ENCODE measurements at places on chromosomes 16 and 17.

GRCh38 chr17:46832945-46833839, 14.7 kb upstream of the WNT3 start:
- no peak for DNase-seq

GRCh38 chr16:88023786-88024185, 72.6 kb downstream of the BANP start:
- no peak for DNase-seq

GRCh38 chr17:77445760-77446532, 305.2 kb downstream of the SEC14L1 start:
- no peak for DNase-seq

DNA sequence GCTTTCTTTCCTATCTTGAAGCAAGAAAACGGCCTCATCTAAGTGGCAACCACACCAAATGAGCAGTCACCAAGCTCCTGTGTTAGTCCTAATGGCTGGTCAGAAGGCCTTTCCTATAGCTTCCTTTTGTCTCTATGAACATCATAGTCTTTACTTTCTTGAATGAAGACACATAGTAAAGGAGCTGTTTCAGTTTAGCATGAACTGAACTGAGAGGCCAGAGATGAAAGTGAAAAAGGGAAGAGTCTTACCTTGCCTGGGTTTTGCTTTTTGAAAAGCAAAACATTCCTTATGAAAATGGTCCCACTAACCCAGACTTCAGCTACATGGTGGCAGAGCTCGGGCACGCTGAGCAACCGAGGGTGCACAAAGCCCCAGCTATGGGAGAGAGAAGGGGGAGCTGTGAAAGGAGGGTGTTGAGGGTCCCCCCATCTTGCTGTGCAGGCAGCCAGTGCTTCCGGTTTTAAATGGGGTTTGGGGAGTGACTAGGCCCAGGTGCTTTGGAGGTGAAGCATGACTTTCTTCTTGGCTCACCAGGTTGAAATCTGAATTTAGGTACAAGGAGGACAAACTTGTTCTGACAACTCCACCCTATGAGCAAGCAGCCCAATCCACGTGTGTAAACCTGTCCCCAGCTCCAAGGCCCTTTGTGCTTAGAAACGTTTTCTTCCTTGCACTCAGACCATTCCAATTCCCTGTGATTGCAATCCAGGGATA, 9.1 kb upstream of the PSMC3IP start:
- DNase-seq = no peak

DNA sequence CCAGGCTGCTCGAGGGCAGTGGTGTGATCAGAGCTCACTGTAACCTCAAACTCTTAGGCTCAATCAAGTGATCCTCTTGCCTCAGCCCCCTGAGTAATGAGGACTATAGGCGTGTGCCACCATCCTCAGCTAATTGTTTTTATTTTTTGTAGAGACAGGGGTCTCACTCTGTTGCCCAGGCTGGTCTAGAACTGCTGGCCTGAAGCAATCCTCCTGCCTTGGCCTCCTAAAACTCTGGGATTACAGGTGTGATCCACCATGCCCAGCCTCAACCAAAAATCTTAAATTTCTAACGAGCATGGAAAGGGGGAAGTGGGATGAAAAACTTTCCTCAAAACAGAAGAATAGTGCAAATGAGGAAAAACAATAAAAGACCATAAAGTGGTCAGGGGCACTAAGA, 92.8 kb downstream of the CDC27 start:
- no peak for DNase-seq

DNA sequence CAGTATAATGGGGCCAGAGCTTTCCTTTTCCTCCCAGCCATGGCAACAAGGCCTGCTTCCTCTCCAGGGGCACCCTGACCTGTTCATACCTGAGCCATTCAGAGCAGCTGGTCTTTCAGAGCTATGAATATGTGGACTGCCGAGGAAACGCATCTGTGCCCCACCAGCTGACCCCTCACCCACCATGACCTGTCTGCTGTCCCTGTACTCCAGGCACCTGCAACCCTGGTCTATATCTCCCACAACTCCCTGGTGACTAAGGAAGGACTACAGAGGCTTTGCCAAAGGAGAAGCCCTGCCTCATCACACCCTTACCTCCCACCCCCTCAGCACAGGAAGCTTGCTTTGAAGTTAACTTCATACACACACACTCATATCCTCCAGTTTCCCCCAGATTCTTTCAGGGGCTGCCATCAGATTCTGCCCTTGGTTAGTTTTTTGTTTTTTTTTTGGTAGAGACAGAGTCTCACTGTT, 6.0 kb downstream of the TMEM106A start:
- peak; percentile 31 for DNase-seq

- DNase-seq = no peak
Observed at GRCh38 chr17:43813386-43813785, 19.6 kb downstream of the MPP3 start.

- no peak for DNase-seq
Observed at GRCh38 chr16:85861095-85861825, 37.7 kb upstream of the IRF8 start.

GRCh38 chr17:2383628-2384167, 17.2 kb downstream of the MNT start:
- DNase-seq = no peak

- no peak for DNase-seq
Observed at GRCh38 chr16:56269281-56269680, 78.0 kb downstream of the GNAO1 start.

- DNase-seq = no peak
Observed at GRCh38 chr16:1097800-1098199, 1.8 kb upstream of the C1QTNF8 start.

DNA sequence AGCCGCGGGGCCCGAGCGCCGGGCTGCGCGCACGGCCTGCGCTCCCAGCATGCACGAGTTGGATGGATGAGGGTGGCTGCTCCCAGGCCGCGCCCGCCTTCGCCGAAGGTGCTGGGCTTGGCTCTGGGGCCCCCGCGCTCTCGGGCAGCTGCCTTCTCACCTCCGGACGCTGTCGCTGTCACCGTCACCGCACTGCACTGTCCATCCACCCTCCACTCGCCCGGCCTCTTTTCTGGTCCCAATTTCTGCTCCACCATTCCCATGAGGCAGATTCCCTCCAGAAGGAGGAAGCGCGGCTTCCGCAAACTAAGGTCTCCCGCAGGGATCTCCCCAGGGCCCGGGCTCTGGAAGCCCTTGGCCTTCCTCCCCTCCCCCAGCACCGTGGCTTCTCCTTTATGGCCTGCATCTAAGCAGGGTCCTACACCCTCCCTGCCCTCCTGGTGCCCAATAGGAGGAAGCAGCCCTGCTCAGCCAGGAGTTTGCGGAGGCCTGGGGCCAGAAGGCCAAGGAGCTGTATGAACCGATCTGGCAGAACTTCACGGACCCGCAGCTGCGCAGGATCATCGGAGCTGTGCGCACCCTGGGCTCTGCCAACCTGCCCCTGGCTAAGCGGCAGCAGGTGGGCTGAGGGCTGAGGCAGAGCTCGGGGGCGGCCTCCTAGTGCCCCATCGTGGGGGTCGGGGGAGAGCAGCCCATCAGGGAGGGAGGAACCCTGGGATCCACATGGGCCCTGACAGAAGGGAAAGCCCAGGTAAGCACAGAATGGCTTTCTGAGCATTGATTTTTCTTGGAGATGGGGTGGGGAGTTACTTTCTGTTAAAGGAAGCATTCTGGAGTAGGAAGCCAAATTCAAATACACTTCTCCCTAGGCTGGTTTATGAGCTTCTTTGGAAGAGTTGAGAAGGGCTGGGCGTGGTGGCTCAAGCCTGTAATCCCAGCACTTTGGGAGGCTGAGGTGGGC, 899 bp downstream of the ACE start:
- DNase-seq = no peak

DNA sequence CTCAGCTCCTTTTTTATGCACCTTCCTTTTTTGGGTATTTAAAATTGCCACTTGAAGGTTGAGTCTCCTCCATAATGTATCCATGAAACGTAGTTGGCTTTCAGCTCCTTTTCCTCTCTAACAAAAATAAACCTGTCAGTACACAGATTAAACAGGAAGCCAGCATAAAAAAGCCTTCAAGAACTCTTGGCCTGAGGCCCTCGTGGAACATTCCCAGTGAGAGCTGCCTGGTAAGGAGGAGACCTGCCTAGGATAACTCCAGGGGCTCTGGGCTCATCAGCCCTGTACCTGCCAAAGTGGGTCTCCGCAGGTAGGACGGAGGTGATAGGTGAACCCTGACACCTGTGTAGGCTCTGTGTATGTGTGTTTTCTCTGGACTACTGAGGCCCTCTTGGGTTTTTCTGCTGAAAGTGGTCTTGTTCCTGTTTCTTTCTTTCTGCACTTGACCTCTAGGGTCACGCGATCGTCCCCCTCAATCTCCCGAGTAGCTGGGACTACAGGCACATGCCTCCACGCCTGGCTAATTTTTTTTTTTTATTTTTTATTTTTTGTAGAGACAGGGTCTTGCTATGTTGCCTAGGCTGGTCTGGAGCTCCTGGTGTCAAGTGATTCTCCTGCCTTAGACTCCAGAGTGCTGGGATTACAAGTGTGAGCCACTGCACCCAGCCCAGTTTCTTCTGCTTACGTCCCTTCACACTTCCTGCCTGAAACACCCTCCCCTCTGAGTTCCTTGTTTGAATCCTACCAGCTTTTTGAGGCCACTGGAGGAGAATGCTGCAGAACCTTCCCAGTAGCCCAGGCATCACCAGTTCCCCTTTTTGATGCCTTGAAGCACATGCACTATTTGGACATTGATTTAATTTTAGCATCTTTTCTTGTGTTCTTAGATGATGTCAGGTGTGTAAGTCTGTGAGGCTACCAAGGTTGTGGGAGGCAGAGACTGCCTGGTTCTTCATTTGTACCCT, 9.8 kb downstream of the PGS1 start:
- DNase-seq = no peak

DNA sequence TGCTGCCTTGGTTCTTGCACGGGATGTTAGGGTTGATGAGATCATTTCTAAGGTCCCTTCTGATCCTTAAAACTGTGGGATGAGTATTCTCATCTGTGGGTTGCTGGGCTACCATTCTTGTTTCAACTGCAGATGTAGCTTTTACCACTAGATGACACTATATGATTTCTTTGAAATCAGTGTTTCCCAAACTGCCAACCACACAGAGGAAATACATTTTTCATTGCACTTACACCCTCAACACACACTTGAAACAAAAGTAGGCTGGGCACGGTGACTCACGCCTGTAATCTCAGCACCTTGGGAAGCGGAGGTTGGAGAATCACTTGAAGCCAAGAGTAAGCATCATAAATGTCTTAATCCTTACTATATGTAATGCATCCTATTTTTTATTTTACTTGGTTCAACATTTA, 15.3 kb downstream of the LCMT1 start:
- DNase-seq = peak; percentile 25

GRCh38 chr16:88379694-88380040, 3.1 kb upstream of the ZNF469 start:
- DNase-seq = no peak

DNA sequence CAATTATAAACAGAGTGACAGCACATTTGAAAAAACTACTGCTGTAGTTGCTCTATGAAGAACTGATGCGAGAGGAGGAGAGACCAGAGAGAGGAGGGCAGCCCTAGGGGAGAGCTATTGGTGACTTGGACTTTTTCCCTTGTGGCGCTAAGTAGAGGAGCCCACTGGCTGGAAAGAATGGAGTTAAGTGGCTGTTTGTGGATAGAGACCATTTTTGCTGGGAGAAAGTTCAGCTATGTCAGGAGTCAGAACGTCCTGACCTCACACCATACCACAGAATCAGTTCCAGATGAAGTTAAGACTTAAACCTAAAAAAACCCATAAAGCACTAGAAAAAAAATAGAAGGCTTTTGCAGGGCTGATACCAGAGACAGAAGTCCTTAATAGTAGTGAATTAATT, 2.0 kb downstream of the POLR2A start:
- DNase-seq = no peak

DNA sequence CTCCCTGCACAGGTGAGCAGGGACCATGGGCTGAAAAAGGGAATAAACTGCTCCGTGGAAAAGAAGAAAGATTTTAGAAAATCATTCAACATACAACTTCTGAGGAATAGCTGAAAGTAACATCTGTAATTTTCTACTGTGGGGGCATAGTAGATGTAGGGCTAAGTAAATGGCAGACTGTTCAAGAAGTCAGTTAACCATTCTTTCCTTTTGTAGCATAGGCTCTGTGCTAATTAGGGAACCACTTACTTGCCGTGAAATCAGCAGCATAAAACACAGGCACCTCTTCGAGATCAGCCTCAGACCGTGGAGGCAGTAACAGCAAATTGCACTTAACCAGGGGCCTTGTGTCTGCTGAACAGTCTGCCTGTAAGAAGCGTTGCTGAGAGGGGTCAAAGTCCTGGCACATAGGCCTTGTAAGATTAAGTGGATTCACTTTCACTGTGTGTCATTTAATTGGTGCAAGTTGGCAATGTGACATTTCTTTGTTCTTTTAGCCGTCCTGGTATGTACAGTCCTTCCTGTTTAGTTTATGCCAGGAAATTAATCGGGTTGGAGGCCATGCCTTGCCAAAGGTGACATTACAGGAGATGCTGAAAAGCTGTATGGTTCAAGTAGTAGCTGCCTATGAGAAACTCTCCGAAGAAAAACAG, 10.4 kb downstream of the COG1 start:
- DNase-seq = no peak

- DNase-seq = no peak
Observed at GRCh38 chr16:88002211-88002610, 51.0 kb downstream of the BANP start.

GRCh38 chr17:48693178-48693577, 29.1 kb downstream of the PRAC1 start:
- no peak for DNase-seq

- DNase-seq = no peak
Observed at GRCh38 chr17:55281649-55282378, 17.1 kb downstream of the HLF start.

- no peak for DNase-seq
Observed at GRCh38 chr16:23987443-23987842, 151.7 kb downstream of the PRKCB start.

DNA sequence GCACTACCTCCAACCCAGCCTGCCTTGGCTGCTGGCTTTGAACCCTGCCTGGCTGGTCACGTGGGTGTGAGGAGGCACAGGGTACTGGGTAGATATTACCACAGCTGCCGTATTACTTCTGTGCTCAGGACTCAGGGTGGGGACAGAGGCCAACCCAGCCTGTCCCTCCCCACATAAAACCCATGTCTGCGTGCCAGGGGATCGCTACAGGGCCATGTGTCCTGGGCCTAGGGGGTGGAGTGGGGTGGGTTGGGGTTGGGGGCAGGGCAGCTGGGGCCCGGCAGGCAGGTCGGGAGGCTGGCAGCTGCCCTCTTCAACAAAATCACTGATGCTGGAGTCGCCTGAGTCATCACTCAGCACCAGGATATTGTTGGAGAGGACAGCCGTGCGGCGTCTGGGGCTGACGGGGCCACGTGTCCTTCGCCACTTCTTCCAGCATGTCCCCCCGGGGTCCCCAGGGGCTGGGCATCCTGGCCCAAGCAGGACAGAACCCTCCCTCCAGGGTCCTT, 39.7 kb upstream of the PVALEF start:
- DNase-seq = no peak

GRCh38 chr17:2214929-2215615, 88.5 kb downstream of the SMG6 start:
- no peak for DNase-seq

Measured in activated CD8-positive, alpha-beta memory T cell treated with anti-CD3 and anti-CD28 coated beads, Interleukin-2, amount 50 U/mL, for 4 hours (primary cell).